ENCODE measurements at places on chromosomes 2 and 18.

- no peak for DNase-seq
These were observed 14.5 kb upstream of the SULT1C4 start for GRCh38 chr2:108363024-108363907.

DNA sequence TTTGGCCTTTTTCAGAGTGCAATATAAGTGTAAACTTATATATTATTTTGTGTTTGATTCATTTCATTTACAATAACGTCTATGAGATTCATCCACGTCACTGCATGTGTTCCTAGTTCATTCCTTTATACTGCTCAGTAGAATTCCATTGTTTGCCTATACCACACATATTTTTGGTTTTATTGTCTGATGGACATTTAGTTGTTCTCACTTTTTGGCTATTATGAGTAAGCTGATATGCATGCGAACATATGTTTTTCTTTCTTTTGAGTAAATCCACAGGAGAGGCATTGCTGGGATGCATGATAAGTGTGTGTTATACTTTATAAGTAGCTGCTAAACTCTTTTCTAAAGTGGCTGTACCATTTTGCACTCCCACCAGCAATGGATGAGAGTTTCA is 314.8 kb upstream of the HS6ST1 start:
- DNase-seq = no peak

GRCh38 chr2:113723411-113723810 is 33.0 kb downstream of the SLC35F5 start:
- no peak for DNase-seq

- DNase-seq = no peak
These were observed 27.2 kb upstream of the OTX1 start for GRCh38 chr2:63023444-63023843.

DNA sequence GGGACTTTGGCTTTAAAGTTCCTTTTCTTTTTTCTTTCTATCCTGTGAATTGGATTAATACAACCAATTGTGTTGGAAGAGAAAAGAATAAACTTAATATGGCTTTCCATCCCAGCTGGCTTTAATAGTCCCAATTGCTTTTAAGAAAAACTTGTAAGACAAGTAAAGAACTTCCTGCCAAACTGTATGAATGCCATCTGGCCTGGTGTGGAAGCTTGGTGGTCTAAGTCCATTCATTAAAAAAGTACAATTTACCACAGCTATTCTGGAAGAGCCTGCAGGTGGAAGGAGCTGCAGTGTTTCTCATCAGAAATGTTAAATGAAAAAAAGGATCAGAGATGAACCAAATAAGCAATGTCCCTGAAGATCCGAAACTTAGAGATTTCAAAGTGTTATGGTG is 103.9 kb downstream of the KLHL14 start:
- DNase-seq = no peak
